ENCODE measurements at places on chromosomes 5 and 9. TPM values are rescaled to one million over a fixed set of nuclear protein-coding genes. Genes with fewer than 3 reads are reported as not detected.

DNA sequence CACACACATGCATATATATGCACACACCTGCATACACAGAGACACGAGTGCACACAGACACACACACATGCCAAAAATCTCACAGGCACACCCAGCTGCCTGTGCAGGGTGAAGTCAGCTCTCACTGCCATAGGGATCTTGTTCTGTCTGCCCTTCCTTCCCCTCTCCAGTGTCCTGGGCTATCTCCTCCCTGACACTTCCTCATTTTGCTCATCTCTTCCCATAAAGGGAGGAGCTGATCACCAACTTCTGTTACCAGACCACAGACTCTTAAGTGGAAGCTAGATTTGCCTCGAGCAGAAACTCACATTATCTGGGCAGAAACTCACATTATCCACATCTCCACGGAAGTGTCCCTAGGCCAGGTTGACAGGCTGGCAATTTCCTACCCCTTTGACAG, 28.7 kb downstream of the LCP2 start:
- no peaks in the 10 kb centered on the region for H3K27me3 ChIP-seq
- no peak for DNase-seq
- H3K4me1 ChIP-seq = no peaks in the 10 kb centered on the region
- no peaks in the 10 kb centered on the region for H3K36me3 ChIP-seq

DNA sequence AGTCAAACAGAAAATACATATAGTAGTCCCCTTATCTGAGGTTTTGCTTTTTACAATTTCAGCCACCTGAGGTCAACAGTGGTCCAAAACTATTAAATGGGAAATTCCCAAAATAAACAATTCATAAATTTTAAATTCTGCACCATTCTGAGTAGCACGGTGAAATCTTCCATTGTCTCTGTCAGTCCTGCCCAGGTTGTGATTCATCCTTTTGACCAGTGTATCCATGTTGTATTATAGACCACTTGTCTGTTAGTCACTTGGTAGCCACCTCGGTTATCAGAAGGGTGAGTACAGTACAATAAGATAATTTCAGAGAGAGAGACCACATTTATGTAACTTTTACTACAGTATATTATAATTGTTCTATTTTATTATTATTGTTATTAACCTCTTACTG, 2.8 kb downstream of the CCDC152 start:
- H3K27me3 ChIP-seq = no peaks in the 10 kb centered on the region
- H3K4me1 ChIP-seq = no peaks in the 10 kb centered on the region
- no peaks in the 10 kb centered on the region for H3K36me3 ChIP-seq
- H3K4me3 ChIP-seq = no peak overlapping the region

DNA sequence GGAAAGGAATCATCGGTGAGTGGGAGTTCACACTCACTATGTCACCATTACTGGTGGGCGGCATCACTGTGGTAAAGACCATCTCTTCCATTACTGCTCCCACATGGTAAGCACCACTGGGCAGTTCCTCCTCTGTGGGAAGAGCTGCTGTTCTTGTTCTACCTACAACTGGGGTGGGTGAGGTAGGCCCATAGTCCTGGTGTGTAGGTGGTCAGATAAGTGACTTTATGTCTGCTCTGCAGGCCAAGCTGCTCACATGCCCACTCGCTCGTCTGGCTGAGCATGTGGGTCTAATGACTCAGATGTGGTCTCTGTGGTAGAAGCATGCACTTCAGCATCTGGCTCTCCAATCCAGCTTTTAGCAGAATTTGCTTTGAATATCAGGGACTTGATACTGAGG, 82.9 kb downstream of the TMEM215 start:
- no peak overlapping the region for H3K4me3 ChIP-seq
- H3K27me3 ChIP-seq = no peaks in the 10 kb centered on the region
- H3K27ac ChIP-seq = no peak overlapping the region
- no peaks in the 10 kb centered on the region for H3K36me3 ChIP-seq

NR4A3 gene
- total RNA-seq = under 0.01 TPM

DNA sequence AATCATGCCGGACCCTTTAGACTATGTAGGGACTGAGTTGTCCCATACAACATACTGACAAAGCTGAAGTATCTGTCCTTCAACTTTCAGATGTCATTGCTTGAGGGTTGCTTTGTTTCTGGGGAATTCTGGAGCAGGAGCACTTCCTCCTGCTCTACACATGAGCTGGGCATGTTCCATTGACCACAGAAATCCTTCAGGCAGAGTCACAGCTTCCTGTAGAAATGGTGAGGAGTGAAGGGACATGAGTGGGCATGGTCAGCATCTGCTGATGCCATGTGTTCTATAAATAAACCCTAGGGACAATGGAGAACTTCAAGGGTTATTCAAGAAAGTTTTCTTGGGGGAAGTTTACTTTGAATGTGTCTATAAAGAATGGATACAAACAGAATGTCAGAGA, 296.6 kb upstream of the FBXL7 start:
- no peak overlapping the region for H3K4me3 ChIP-seq
- no peak for DNase-seq
- no peaks in the 10 kb centered on the region for H3K4me1 ChIP-seq
- no peak overlapping the region for H3K27ac ChIP-seq
- no peaks in the 10 kb centered on the region for H3K27me3 ChIP-seq
- no peaks in the 10 kb centered on the region for H3K36me3 ChIP-seq

TPD52L3 gene
- total RNA-seq = not detected

GRCh38 chr5:97412959-97413358, 229.9 kb upstream of the RIOK2 start:
- H3K36me3 ChIP-seq = no peaks in the 10 kb centered on the region
- H3K4me1 ChIP-seq = no peaks in the 10 kb centered on the region
- no peak overlapping the region for H3K27ac ChIP-seq
- no peaks in the 10 kb centered on the region for H3K27me3 ChIP-seq

DNA sequence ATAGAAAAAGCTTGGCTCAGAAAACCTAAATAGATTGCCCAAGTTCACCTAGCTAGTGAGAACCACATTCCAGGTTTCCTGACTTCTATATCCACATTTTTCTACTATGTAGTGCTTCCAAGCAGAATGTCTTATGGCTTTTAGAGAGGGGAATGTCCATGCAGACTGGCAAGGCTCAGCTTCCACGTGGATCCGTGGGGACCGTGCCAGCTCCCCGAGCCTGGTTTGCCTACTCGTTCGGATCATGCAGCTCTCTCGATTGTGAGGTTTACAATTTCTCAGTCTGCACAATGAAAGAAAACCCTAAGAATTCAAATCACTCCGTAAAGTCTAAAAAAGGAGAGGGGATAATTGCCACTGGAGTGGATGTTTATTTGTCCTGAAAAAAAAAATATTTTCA, 256.5 kb upstream of the NR4A3 start:
- H3K27ac ChIP-seq = no peak overlapping the region
- H3K4me1 ChIP-seq = no peaks in the 10 kb centered on the region
- no peaks in the 10 kb centered on the region for H3K27me3 ChIP-seq
- no peak for DNase-seq

- no peak overlapping the region for H3K4me3 ChIP-seq
- no peaks in the 10 kb centered on the region for H3K4me1 ChIP-seq
- no peaks in the 10 kb centered on the region for H3K36me3 ChIP-seq
- H3K27me3 ChIP-seq = no peaks in the 10 kb centered on the region
Observed at GRCh38 chr5:32551194-32551593, 34.2 kb upstream of the SUB1 start.

DNA sequence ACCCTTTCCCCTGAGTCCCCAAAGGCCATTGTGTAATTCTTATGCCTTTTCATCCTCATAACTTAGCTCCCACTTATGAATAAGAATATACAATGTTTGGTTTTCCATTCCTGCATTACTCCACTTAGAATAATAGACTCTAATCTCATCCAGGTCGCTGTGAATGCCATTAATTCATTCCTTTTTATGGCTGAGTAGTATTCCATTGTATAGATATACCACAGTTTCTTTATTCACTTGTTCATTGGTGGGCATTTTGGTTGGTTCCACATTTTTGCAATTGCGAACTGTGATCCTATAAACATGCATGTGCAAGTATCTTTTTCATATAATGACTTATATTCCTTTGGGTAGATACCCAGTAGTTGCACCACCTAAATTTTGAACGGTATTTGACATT, 101.5 kb downstream of the SEMA5A start:
- no peak overlapping the region for H3K27ac ChIP-seq
- H3K36me3 ChIP-seq = no peaks in the 10 kb centered on the region
- H3K27me3 ChIP-seq = no peaks in the 10 kb centered on the region
- no peaks in the 10 kb centered on the region for H3K4me1 ChIP-seq
- DNase-seq = no peak

DNA sequence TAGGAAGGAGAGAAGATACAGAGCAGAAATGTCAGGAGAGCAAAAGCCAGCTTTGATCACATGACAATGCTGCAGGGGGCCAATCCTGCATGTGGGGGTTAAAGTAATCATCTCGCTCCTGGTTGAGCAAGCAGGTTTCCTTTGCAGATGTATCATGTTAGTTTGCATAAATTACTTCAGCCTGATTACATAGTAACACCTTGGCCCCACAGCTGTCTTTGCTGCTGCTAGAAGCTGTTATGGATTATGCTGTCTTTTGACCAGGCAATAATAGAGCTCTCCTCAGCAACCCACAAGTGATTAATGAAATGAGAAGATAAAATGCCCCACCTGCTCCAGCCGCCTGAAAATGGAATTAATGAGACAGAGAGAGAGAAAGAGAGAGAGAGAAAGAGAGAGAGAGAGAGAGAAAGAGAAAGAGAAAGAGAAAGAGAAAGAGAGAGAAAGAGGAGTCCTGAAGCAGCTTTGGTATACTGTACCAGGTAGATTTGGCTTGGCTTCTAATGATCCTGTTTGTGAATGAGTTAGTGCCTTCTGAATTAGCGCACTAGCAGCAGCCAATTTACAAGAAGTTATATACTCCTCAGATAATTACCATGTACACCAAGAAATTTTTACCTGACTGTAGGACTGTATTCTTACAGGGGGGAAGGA, 174.3 kb upstream of the RORB start:
- H3K4me1 ChIP-seq = no peaks in the 10 kb centered on the region
- H3K27me3 ChIP-seq = no peaks in the 10 kb centered on the region
- H3K27ac ChIP-seq = no peak overlapping the region
- no peaks in the 10 kb centered on the region for H3K36me3 ChIP-seq
- DNase-seq = no peak

DNA sequence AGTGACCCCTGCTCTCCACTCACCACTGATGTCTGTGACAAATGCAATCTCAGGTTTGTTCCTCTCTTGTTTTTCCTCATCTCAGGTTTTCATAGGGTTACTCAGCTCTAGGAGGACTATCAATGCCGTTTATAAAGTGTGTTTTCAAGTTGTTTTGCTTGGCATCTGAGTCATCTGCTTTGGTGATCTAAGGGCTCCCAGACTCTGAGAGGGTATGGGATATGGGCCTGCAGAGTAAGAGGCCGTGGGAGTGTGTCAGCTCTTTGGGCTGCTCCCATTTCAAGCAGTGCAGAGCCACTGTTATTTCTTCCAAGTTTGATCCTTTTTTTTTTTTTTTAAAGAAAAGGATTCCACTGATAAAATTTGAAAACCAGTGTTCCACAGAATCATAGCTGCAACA, 46.3 kb downstream of the NNT start:
- no peak for DNase-seq
- H3K4me1 ChIP-seq = no peaks in the 10 kb centered on the region
- H3K27ac ChIP-seq = peak overlapping the region; percentile 23

DNA sequence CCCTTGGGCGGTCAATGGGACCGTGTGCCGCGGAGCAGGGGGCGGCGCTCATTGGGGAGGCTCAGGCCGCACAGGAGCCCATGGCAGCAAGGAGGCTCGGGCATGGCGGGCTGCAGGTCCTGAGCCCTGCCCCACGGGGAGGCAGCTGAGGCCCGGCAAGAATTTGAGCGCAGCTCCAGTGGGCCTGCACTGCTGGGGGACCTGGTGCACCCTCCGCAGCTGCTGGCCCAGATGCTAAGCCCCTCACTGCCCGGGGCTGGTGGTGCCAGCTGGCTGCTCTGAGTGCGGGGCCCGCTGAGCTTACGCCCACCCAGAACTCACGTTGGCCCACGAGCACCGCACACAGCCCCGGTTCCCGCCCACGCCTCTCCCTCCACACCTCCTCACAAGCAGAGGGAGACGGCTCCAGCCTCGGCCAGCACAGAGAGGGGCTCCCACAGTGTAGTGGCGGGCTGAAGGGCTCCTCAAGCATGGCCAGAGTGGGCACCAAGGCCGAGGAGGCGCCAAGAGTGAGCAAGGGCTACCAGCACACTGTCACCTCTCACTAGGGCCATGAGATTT, 141.1 kb upstream of the OR13F1 start:
- H3K4me1 ChIP-seq = no peaks in the 10 kb centered on the region
- H3K4me3 ChIP-seq = no peak overlapping the region
- no peak for DNase-seq
- no peak overlapping the region for H3K27ac ChIP-seq
- no peaks in the 10 kb centered on the region for H3K36me3 ChIP-seq

ZNF474 gene
- total RNA-seq = 1.1 TPM

GRCh38 chr5:104904561-104904960, 1342.0 kb upstream of the NUDT12 start:
- H3K27me3 ChIP-seq = no peaks in the 10 kb centered on the region
- H3K27ac ChIP-seq = no peak overlapping the region
- H3K4me3 ChIP-seq = no peak overlapping the region

NR5A1 gene
- 0.14 TPM for total RNA-seq

DNA sequence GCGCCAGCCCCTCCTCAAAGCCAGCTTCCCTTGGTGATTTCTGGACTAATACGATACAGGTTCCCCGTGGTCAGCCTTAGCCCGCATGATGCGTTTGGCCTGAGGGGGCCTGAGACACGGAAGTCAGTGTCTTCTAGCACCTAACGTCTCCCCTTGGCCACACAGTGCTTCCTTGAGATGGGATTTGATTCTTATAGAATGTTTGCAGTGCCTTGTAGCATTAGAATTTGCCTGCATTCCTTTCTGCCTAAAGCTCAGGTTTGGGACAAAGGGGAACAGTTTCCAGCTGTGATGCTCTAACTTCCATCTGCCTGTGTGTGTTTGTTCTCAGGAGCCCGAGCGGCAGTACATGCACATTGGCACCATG, 34.4 kb downstream of the CFAP90 start:
- no peaks in the 10 kb centered on the region for H3K4me1 ChIP-seq
- no peak for DNase-seq
- H3K4me3 ChIP-seq = no peak overlapping the region
- no peaks in the 10 kb centered on the region for H3K27me3 ChIP-seq

GRCh38 chr5:10376544-10376943, 23.0 kb downstream of the MARCHF6 start:
- no peak overlapping the region for H3K27ac ChIP-seq
- no peaks in the 10 kb centered on the region for H3K36me3 ChIP-seq
- no peaks in the 10 kb centered on the region for H3K27me3 ChIP-seq
- no peak overlapping the region for H3K4me3 ChIP-seq
- H3K4me1 ChIP-seq = no peaks in the 10 kb centered on the region
- DNase-seq = no peak

- no peak overlapping the region for H3K27ac ChIP-seq
- no peak for DNase-seq
- no peaks in the 10 kb centered on the region for H3K27me3 ChIP-seq
Observed at GRCh38 chr9:28105001-28105400, 531.7 kb upstream of the C9orf72 start.

- no peaks in the 10 kb centered on the region for H3K36me3 ChIP-seq
- no peaks in the 10 kb centered on the region for H3K4me1 ChIP-seq
- DNase-seq = no peak
Observed at GRCh38 chr5:51881901-51882300, 498.7 kb downstream of the ISL1 start.

- H3K27ac ChIP-seq = no peak overlapping the region
- no peaks in the 10 kb centered on the region for H3K4me1 ChIP-seq
- no peak overlapping the region for H3K4me3 ChIP-seq
Observed at GRCh38 chr9:34550016-34550680, 27.4 kb upstream of the ENHO start.

GRCh38 chr9:108972626-108973209, 38.5 kb downstream of the ABITRAM start:
- H3K4me1 ChIP-seq = peaks cover 8% of the 10 kb centered on the region
- no peaks in the 10 kb centered on the region for H3K36me3 ChIP-seq

HACD4 gene
- total RNA-seq = 8.7 TPM

- no peak overlapping the region for H3K4me3 ChIP-seq
- no peak for DNase-seq
- peak overlapping the region; percentile 49 for H3K27ac ChIP-seq
- H3K36me3 ChIP-seq = no peaks in the 10 kb centered on the region
- H3K4me1 ChIP-seq = no peaks in the 10 kb centered on the region
- H3K27me3 ChIP-seq = no peaks in the 10 kb centered on the region
Observed at GRCh38 chr9:77523891-77524290, 124.2 kb downstream of the GNA14 start.

All from uterus (tissue), 4 donors.